Thymus (tissue), 14 donors: ENCODE measurements at places on chromosomes 3 and 15.
A peak's percentile ranks its signal among the peaks of the same experiment; 100 is the strongest.

DNA sequence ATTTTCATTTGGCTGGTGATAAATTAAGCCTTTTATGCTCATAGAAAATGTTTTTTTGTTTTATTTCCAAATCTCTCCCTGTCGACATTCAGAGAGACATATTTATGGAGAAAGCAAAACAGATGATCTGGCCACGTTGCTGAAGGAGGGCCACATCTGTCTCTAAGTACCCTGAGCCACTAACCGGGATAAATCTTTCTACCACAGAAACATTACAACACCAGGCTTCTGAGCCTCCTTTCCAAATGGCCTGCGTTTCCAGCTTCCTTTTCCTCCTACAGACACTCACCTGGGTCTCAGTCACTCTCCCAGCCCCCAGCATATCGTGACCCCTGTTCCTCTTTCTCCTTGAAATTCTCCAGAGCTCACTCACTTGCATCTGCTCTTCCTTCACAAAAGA, 161.0 kb downstream of the ARRDC4 start:
- no peak overlapping the region for H3K4me3 ChIP-seq
- H3K36me3 ChIP-seq: no peaks in the 10 kb centered on the region
- DNase-seq: no peak
- H3K27me3 ChIP-seq: no peaks in the 10 kb centered on the region

DNA sequence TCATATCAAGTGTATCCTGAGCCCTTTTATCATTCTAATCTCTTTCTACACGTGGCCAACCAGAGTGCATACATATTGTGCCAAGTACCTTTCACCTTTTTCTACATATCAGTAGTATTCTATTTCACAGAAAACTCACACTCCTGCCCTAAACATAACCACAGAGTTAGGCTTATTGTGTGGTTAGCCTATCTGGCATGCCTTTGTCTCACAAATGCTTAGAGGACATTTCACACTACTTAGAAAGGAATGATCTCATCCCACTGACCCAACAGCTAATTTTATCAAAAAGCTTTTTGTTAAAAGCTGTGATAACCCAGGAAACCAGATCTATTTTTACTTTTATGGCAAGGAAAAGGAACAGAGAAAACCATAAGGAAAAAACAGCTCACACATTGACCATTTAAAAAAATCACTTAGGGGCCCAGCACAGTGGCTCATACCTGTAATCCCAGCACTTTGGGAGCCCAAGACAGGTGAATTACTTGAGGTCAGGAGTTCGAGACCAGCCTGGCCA, 17.8 kb upstream of the MAP4 start:
- DNase-seq: no peak
- no peak overlapping the region for H3K4me3 ChIP-seq
- no peaks in the 10 kb centered on the region for H3K36me3 ChIP-seq
- H3K27me3 ChIP-seq: no peaks in the 10 kb centered on the region
- H3K27ac ChIP-seq: no peak overlapping the region
- H3K4me1 ChIP-seq: no peaks in the 10 kb centered on the region

GRCh38 chr3:96071097-96071496, 743.3 kb upstream of the EPHA6 start:
- no peak overlapping the region for H3K27ac ChIP-seq
- no peaks in the 10 kb centered on the region for H3K4me1 ChIP-seq
- H3K4me3 ChIP-seq: no peak overlapping the region
- no peak for DNase-seq
- no peaks in the 10 kb centered on the region for H3K27me3 ChIP-seq

DNA sequence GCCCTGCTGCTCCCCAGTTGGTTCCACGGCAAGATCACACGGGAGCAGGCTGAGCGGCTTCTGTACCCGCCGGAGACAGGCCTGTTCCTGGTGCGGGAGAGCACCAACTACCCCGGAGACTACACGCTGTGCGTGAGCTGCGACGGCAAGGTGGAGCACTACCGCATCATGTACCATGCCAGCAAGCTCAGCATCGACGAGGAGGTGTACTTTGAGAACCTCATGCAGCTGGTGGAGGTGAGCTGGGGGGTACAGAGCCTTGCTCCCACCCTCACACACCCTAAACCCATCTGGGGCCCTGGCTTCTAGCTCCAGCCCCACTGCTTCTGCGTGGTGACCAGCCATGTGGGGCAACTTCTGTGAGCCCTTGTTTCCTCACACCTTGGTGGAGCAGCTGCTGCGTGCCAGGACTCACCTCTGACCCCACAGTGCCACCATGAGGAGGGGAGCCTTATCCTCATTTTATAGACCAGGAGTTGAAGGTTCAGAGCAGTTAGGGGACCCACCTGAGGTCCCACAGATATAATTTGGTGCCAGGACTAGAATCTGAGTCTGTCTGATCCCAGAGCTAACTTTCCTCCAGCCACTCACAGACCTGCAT, 13.3 kb upstream of the LMAN1L start:
- no peaks in the 10 kb centered on the region for H3K4me1 ChIP-seq
- peaks cover 67% of the 10 kb centered on the region for H3K36me3 ChIP-seq
- H3K27ac ChIP-seq: peak overlapping the region; percentile 32
- no peak for DNase-seq
- H3K27me3 ChIP-seq: no peaks in the 10 kb centered on the region
